ENCODE measurements at places on chromosomes 11 and 22. TPM values are rescaled to one million over a fixed set of nuclear protein-coding genes. Genes with fewer than 3 reads are reported as not detected.
A peak's percentile ranks its signal among the peaks of the same experiment; 100 is the strongest.

- DNase-seq = no peak
Measured at GRCh38 chr22:17871726-17872458, 97.6 kb upstream of the BID start.

- no peak for DNase-seq
Measured at GRCh38 chr11:17766590-17766989, 32.0 kb downstream of the KCNC1 start.

DNA sequence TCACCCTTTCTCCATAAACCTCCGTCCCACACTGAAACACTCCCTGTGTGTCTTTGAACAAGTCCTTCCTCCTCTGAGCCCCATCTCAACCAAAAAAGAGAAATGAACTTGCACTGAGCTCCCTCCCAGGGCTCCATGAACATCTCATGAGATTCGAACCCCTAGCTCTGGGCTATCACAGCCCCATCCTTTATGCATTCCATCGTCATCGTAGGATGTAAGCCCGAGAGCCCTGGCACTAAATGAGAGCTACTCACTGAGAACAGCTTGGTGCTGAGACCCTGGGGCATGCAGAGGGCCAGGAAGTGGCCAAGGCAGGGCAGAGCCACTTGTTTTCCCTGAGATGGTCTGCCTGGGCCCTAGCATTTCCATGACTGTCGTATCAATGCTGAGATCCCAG lies 12.9 kb upstream of the SLC43A3 start:
- DNase-seq = no peak

The SCGB1D2 gene
- total RNA-seq = not detected

DNA sequence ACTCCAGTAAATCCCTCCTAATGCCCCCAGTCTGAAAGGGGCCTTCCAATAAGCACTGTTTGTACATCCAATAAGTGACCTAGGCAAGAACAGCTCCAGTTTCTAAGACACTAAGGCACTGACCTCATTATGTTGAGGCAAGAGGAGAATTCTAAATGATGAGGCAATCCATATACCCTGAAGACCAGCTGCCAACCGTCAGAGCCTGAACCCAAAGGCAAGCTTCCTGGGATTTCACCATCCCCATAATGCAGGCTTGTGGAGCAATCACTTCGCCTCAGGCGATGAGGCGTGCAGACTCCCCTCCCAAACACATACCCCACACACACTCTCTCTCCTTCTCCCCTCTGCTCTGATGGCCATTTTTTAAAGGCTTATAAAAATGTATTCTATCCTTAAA lies 49.5 kb downstream of the LGR4 start:
- peak; percentile 49 for DNase-seq

The LMNTD2 gene
- 1.1 TPM for total RNA-seq

The BEST1 gene
- 0.96 TPM for total RNA-seq

The GRM5 gene
- 0.10 TPM for total RNA-seq

DNA sequence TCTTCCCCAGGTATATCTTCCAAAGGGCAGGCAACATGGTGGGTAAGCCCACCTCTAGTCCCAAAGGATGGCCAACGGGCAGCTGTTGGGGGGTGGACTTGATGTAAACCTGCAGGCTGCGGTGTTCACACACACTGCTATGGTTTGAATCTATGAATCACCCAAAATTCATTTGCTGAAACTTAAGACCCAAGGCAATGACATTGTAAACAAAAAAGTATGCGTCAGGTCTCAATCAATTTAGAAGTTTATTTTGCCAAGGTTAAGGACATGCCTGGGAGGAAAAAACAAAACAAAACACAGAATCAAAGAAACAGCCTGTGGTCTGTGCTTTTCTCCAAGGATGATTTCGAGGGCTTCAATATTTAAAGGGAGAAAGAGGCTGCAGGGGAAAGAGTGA lies 18.3 kb downstream of the RCN1 start:
- peak; percentile 95 for DNase-seq

GRCh38 chr11:17845431-17845881 lies 110.9 kb downstream of the KCNC1 start:
- peak; percentile 76 for DNase-seq

The DTX4 gene
- 0.37 TPM for total RNA-seq

The SIK2 gene
- 8.4 TPM for total RNA-seq

- DNase-seq = no peak
Measured at GRCh38 chr11:88538098-88538497, 200.6 kb upstream of the CTSC start.

GRCh38 chr22:48237466-48238283 lies 1475.2 kb downstream of the TBC1D22A start:
- no peak for DNase-seq

The FAM83F gene
- total RNA-seq = not detected

DNA sequence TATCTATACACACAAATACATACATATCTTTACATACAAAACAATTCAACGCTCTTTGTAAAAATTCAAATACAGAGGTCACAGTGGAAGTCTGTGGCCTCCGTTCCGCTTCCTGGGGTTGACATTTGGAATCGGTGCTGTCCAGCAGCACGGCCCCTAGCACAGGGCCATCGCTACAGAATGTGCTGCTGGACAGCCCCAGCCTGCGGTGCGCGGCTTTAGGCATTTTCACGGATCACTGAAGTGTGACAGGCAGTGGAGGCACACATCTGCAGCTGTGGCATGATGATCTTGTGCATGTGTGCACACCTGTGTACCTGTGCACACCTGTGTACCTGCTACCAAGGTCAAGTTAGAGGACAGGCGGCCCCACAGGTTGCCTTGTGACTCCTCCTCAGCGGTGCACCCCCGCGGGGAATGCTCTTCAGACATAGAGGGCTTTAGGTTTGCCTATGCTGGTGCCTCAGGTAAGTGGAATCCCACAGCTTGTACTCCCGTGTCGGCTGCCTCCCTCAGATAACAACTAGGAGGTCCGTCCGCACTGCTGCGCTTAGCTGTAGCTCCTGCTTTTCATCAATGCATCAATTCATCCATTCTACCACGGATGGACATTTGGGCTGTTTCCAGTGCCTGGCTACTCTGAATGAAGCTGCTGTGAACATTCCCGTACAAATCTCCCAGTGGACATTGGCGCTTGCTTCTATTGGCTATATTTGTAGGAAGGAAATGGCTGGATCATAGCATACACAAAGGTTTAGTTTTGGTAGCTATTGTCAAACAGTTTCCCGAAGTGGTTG lies 29.9 kb downstream of the GAL start:
- no peak for DNase-seq

GRCh38 chr11:70421123-70421522 lies 22.8 kb downstream of the CTTN start:
- no peak for DNase-seq

The RASSF10 gene
- total RNA-seq = not detected

GRCh38 chr22:24007253-24008021 lies 2.2 kb upstream of the GSTT4 start:
- no peak for DNase-seq

DNA sequence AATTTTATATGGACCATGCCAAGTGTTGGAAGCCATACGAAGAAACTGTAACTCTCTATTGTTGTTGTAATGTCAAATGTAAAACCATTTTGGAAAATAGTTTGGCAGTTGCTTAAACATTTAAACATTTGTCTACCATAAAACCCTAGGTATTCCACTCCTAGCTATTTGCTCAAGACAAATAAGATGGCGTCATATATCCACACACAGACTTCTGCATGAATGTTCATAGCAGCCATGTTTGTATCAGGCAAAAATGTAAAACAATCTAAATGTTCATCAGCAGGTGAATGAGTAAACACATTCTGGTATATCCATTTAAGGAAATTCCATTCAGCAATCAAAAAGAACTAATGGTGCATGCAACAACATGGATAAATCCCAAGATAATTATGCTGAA lies 27.9 kb downstream of the OR9I1 start:
- DNase-seq = no peak

GRCh38 chr11:19891022-19891421 lies 178.4 kb downstream of the NAV2 start:
- peak; percentile 8 for DNase-seq

DNA sequence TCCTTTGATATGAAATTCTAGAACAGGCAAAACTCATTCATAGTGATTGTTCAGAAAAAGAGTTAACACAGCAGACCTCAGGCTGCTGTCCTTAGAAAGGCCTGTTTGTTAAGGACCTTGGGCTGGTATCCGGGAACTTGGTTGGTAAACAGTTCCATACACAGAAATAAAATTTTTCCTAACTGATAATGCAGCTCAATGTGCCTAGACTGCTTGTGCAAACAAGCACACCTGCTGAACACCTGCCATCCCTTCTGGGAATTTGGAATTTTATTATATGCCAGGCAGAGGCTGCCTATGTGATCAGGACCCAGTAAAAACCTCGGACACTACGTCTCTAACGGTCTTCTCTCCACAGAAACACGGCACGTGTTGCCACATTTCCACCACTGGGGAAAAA lies 11.5 kb downstream of the THAP12 start:
- DNase-seq = no peak

The FOLH1 gene
- total RNA-seq = not detected

- DNase-seq = no peak
Measured at GRCh38 chr11:106983261-106983660, 35.0 kb downstream of the GUCY1A2 start.

The TSPAN18 gene
- 1.1 TPM for total RNA-seq

DNA sequence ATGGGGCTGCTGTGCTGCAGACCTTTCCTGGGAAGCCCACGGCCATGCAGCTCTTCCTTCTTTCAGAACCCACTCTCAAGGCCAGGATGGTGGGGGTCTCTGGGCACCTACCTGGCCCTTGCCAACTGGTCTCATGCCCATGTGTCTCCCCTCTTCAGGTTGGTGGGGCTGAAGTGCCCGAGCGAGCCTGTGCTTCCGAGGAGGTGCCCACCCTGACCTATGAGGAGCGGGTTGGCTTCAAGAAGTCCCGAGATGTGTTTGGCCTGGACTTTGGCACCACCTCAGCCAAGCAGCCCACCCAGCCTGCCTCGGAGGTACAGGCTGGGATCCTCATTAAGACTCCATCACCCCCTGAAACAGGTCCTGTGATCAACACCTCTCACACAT lies 9.9 kb downstream of the THAP7 start:
- DNase-seq = no peak
